Stimulated activated CD4-positive, alpha-beta T cell treated with anti-CD3 and anti-CD28 coated beads, Interleukin-4, amount 100 ng/mL, for 48 hours (primary cell): ENCODE measurements at places on chromosomes 4 and X.

DNA sequence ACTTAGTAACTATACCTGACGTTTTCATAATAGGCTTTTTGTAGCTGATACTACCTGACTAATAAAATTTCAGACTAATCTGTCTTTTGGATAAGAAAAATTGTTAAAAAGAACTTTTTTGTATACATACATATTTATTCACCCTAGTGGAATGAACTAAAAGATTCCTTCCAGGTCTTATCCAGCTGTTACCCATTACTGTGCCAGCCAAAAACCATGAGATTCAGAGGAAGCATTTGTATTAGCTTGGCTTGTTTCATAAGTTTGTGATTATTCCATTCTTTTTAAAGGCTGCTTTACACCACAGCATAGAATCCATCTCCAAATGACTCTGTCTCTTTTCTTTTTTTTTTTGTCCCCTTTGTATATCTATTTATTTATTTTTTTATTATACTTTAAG, 149.4 kb downstream of the FAT4 start:
- no peak for DNase-seq

DNA sequence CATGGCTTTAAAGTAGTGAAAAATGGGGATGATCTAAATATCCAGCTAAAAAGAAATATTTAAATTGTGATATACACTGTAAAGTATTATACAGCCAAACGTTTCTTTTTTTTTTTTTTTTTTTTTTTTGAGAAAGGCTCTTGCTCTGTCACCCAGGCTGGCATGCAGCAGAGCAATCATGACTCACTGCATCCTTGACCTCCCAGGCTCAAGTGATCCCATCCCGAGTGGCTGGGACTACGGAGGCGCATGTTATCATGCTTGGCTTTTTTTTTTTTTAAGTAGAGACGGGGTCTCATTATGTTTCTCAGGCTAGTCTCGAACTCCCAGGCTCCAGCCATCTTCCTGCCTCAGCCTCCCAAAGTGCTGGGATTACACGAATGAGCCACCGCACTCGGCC, 17.1 kb downstream of the SMIM14 start:
- no peak for DNase-seq

DNA sequence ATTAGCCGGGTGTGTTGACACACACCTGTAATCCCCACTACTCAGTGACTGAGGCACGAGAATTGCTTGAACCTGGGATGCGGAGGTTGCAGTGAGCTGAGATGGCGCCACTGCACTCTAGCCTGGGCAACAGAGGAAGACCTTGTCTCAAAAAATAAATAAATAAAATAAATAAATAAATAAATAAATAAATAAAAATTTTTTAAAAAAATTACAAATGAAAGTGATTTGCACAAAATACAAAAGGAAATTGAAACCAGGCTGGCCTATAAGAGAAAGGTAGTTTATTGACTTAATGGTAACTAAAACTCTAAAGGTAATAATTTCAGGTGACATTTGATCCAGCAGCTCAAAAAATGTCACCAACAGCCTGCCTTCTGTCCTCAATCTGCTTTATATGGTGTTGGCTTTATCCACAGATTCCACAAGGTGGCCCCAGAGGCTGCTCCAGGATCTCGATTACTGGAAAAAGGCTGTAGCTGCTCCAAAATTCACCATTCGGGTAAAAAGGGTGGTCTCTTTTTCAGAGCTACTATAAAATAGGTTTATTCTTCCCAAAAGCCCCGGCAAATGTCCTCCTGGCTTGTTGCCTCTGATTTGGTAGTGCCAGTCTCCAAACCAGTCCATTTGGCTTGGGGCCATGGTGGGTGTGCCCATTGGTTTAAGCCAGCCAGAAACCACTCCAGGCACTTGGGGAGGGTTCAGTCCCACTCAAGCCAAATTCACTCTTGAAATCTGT, 61.4 kb upstream of the TRIM2 start:
- DNase-seq: peak; percentile 32

DNA sequence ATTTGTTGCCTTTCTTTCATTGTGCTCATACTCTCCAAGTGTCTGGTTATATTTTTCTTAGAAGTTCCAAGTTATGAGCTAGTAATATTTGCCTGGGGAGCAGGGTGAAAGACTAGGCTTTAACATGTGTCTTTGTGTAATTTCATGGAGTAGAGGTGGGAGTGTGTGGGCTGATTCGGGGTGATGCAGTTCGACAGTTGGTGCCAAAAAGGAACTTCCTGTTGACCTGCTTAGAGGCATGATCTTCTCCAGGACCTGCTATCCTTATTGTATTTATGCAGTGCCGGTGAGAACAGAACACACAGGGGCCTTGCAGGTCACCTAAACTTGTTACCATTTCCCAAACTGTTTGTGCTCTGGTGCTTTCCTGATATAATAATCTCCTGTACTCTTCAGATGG, 21.2 kb downstream of the USP53 start:
- no peak for DNase-seq

DNA sequence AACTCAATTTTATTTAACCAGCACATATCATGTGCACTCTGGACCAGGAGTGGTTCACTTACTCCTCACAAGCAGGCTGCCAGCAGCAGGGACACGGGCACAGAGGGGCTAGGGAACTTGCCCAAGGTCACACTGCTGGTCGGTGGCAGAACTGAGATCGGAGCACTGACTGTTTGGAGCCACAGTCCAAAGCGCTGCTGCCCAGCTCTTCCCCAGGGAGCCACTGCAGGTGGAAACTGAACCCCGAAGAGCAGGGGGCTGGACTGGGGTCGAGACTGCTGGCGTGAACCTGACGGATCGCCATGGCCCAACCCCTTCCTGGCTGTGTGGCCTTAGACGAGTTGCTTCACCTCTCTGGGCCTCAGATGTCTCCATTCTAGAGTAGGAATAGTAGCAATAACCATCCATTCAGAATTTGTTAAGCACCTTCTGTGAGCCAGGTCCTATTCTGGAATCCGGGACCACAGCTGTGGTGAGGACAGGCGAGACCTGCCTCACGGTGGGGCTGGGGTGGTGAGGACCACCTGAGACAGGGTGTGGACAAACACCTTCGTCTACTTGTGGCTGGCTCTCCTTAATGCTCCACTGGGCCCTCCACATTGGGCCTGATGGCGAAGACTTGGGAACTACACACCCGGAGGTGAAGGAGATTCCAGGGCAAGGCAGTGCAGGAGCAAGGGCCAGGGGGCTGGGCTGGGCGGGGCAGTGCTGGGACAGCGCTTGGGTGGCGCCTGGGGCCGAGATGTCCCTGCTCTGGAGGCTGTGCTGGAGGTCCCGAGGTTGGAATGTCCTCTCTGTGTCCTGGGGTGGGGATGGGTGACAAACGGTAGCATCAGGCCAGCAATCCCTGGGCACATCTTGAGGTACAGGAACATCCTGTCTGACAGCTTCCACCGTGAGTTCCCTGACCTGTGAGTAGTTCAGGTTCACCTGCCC, 32.0 kb upstream of the KIAA0232 start:
- DNase-seq: no peak

- DNase-seq: no peak
These were observed 38.0 kb upstream of the SPP1 start for GRCh38 chr4:87937523-87937922.

GRCh38 chr4:144905286-144905685, 192.7 kb downstream of the ANAPC10 start:
- no peak for DNase-seq

DNA sequence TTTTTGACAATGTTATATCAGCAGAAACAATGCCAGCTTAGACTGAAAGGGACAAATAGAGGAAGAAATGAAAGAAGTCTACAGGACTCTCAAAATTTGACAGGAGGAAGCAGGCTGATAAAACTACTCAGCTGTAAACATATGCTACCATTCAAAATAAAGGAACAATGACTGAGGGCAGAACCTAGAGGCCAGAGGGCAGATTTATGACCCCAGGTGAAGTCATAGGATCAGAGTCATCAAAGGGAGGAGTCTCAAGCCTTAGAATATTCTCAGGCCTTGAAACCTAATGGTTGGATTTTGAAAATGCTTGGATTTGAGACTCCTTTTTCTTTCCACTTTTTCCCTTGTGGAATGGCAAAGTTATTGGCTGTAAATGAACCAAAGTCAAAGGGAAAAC, 17.0 kb upstream of the SYTL5 start:
- DNase-seq: no peak

DNA sequence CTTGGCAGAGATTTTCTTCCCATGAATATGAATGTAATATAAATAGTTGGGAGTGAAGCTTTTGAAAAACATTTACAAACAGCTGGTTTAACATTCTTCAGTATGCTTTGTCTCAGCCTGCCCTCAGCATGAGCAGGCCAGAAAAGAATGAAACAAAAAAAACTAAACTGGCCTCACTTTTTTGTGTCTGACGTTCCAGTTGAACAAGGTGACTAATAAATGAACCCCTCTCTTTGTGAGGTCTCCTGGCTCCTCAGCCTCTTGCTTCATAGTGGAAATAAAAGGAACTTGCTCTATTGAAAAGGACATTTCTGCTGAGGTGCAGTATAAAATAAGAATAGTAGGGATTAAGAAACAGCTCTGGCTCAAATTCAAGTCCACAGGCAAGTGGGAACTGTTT, 9.4 kb downstream of the CHST7 start:
- DNase-seq: no peak

- DNase-seq: no peak
These were observed 6.9 kb downstream of the F11 start for GRCh38 chr4:186272699-186273391.

DNA sequence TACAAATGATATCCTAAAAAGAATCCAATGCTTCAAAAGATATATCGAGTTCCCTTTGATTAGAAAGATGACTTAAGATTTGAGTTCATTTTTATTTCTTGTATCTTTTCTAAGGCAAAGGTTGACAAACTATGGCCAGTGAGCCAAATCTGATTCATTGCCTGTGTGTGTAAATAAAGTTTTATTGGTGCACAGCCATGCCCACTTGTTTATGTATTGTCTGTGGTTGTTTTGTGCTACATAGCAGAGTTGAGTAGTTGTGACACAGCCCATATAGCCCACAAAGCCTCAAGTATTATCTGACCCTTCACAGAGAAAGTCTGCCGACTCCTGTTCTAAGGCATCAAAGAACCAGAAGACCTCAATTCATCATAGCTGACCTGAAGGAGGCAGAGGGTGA, 32.2 kb upstream of the EIF1AX start:
- no peak for DNase-seq

- DNase-seq: no peak
These were observed 44.9 kb upstream of the ADAMTS3 start for GRCh38 chr4:72613959-72614358.

- DNase-seq: no peak
These were observed 28.5 kb upstream of the FGF2 start for GRCh38 chr4:122798101-122798500.
